Effector CD8-positive, alpha-beta T cell (primary cell): ENCODE measurements at places on chromosomes 6 and 20.

DNA sequence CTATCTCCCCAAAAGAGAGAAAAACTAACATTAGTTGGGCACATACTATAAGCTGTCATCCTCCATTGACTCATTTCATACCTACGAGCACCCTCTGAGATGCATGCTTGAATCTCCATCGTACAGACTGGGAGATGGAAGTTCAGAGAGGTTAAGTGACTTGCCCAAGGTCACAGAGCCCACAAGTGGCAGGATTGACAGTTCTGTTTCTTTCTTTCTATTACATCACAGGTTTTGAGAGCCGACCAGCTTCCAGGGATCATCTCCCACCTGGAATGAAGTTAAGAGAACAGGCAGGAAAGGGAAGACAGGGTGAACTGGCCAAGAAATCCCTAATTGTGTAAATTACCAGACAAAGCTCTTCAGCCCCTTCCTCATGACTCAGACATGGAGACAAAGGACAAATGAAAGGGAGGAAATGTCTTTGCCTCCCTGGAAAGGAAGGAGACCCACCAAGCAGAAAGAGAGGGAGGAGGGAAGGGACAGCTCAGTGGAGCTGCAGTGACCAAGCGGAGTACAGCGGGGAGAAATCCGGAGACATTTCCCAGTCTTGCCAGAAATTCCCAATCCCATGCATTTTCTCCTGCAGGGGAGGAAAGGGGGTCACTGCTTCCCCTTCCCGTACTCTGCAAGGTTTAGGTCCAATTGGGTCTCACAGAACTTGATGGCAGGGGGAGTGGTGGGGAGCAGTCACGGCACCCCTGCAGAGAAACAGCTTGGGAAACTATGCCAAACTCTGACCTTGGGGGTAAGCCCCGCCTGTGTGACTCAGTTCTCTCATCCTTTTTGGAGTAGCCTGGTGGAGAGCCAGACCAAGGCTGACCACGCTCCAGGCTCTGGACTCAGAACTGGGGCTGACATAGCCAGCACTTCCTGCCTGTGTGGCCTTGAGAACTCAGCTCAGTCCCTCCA is 154.3 kb downstream of the ANKRD60 start:
- no peak for DNase-seq

- DNase-seq = no peak
These were observed 35.0 kb downstream of the NKAIN2 start for GRCh38 chr6:123838505-123839234.

- no peak for DNase-seq
These were observed 56.9 kb downstream of the LY86 start for GRCh38 chr6:6645261-6645917.

- no peak for DNase-seq
These were observed 2.8 kb upstream of the HLA-DQB1 start for GRCh38 chr6:32669240-32669639.

DNA sequence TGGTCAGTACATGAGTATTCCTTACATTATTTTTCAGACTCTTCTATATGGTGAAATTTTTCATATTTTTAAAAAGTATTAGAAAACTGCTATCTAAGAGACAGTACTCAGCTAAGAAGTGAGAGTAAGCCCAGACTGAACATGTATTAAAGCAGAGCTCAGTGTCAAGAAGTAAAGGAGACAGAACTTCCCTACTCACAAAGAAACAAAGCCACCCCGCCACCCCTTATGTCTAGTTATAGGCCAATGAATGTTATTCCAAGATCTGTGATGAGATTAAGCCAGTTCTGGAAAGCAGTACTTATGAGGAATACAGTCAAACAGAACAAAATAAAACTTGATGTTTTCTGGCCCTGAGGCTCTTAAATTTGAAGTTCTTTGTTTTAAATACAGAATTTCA is 114.5 kb downstream of the RNGTT start:
- no peak for DNase-seq

DNA sequence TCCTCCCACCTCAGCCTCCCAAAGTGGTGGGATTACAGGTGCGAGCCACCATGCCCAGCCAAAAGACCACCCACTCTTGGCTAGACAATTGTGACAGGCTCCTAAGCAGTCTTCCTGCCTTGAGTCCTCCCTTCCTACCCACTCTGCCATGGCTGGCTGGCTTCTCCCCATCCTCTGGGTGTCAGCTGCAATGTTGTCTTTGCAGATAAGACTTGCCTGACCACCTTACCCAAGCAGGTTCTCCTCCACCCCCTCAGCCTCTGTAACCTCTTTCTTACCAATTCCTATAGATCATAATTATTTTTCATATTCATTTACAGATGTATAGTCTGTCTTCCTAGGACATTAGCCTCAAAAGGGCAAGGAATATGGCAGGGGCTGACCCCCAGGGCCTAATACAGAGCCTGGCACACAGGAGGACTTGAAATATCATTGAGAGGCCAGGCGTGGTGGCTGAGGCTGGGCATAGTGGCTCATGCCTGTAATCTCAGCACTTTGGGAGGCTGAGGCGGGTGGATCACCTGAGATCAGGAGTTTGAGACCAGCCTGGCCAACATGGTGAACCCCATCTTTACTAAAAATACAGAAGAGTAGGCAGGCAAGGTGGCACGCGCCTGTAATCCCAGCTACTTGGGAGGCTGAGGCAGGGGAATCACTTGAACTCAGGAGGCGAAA is 28.7 kb upstream of the SPAG4 start:
- DNase-seq = no peak

DNA sequence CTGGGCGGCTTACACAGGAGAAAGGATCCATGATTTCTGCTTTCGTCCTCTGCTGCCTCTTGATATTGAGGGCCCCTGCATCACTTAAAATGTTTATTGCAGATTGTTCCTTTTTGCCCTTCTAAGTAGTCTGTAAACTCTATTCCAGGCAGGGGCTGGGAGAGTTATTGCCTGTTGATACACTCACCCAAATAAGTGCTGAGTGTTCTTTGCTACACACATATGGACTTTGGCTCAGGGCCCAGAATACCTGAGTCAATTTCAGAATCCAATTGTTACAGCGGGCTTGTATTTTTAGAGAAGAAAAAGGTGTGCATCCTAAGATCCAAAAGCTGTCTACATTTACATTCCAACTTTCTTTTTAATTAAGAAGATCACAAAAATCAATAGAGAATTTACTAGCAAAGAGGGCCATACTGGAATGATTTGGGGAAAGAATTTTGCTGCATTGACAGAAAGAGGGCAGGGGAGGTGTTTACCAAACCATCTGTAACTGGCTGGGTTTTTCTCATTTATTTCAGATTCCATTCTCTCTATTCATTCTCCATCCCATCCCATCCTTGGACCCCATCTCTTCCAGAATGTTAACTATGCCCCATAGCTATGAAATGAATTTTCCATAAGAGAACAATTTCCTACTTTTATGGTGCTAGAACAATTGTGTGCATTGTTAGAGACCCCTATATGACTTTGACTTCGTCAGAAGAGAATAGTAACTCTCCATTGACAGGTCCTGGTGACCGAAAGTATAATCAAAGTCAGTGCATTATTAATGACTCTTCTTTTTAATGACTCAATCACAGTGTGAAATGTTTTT is 959.9 kb upstream of the FLRT3 start:
- no peak for DNase-seq

GRCh38 chr20:36550790-36551299 is 9.5 kb downstream of the MYL9 start:
- DNase-seq = no peak

GRCh38 chr6:35278708-35279107 is 18.9 kb upstream of the DEF6 start:
- no peak for DNase-seq

DNA sequence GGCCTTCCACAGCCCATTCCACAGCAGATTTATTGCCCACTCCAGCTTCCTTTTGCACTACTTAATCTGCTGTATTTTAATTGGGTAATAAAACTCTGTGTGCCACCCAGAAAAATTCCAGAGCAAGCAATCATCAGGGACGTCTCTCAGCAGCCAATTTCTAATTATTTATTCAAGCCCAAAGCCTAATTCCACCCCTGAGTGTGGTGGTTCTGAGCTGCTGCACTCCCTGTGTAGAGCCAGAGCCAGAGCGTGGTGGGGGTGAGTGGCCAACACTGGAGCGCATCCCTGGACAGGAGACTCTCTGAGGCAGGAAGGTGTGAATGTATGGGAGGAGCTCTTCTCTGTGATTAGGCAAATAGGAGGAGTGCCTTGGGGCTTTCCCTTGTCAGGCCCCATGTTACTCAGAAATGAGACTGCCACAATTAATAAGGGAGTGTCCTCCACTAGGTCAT is 66.1 kb downstream of the CD24 start:
- no peak for DNase-seq

- no peak for DNase-seq
These were observed 122.4 kb downstream of the NFATC2 start for GRCh38 chr20:51420111-51420510.

- no peak for DNase-seq
These were observed 1.7 kb downstream of the TULP1 start for GRCh38 chr6:35510916-35511561.

DNA sequence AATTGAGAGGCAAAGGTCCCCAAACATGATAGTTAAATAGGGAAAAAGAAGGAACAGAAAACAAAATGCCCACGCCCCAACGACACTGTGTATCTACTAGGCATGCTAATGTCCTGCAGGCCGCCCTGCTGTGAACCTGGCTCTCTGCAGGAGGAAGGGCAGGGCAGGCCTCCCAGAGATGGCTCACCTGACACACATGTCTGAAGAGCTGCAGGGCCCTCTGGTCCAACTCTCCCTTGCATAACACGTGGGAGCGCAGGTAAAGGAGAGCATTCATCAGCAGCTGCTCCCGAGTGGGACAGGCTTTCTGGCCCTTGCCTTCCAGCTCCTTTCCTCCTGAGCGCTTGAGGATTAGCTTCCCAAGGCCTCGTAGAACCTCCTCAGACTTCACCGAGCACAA is 53.7 kb upstream of the LYRM2 start:
- no peak for DNase-seq

GRCh38 chr6:118933855-118934460 is 1.0 kb downstream of the MCM9 start:
- no peak for DNase-seq

GRCh38 chr20:54711071-54711470 is 235.7 kb downstream of the DOK5 start:
- DNase-seq = no peak

DNA sequence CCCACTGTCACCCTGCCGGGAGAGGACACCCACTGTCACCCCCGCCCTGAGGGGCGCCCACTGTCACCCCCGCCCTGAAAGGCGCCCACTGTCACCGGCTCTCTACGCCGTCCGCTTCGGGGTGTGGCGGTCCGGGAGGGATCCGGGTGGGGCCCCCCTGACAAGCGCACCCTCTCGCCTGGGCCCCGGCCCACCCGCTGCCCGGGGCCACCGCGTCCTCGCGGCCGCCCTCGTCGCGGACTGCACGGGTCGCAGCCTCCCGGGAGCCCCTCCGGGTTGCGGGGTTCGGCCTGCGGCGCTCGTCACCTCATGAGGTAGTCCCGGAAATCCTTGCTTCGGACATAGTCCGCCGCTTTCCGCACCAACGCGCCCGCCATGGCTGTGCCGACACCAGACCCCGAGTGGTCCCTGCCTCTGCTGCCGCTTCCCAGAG is 224 bp downstream of the MPC1 start:
- DNase-seq = no peak

GRCh38 chr6:40456390-40457013 is 130.7 kb downstream of the LRFN2 start:
- no peak for DNase-seq

DNA sequence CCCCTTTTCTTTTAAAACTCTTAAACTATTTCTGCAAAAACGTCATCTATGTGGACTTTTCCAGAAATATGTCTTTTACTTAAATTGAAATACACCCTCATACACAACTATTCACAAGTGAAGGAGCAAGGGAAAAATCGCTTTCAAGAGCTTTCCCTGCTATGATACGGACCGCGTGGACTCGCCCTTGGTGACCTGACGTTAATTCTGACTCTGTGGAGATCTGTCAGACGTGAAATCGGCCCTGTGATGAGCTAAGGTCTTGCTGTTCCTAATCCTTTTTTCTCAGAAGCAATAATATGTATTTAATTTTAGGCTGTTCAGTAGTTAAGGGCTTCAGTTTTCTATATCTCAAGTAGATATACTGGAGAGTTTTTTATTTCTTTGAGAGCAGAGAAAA is 113.6 kb downstream of the RPP40 start:
- no peak for DNase-seq

DNA sequence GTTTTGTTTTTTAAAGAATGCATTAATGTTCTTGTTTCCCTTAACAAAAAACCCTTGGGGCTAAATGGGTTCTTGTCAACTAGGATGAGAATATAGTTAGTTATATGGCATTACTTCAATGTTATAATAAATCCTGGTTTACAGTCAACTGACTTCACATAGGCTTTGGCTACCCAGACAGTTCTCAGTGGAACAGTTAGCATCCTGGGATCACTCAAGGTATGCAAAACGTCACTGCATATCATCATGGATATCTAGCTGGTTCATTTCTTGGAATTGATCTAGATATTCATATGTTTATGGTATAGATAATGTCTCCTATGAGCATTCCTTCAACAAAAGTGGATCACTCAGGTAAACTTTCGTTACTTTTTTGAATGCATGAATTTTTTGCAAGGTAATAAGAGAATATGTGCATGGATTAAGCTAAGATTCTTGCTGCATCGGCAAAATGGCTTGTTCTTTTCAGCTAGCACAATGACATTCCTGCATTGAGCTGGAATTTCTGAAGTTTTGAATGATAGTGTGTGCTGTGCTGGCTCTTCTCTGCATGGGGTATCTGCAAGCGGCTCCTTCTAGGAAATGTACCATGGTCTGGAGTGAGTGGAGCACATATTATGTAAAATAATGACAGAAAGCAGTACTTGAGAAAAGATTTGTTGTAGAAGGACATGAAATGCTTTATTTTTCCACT is 138.9 kb downstream of the ADGRG6 start:
- DNase-seq = no peak

GRCh38 chr6:3359101-3359752 is 97.6 kb downstream of the SLC22A23 start:
- no peak for DNase-seq

DNA sequence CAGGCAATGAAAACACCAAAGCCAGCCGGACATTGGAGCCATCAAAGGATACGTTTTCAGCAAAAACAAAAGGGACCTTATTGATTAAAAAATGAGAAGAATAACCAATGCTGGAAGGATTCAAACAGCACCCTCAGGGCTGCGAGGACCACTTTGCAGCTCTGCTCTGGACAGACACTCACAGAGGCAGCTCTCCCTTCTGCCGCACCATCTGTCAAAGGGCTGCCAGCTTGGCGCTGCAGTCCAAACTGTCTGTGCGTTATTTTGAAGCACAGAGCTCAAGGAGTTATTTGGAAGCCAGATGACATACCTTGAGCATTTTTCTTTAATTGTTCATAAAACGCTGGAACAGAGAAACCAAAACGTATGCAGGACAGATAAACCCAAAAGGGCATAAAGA is 85.2 kb downstream of the KIF16B start:
- DNase-seq = no peak

DNA sequence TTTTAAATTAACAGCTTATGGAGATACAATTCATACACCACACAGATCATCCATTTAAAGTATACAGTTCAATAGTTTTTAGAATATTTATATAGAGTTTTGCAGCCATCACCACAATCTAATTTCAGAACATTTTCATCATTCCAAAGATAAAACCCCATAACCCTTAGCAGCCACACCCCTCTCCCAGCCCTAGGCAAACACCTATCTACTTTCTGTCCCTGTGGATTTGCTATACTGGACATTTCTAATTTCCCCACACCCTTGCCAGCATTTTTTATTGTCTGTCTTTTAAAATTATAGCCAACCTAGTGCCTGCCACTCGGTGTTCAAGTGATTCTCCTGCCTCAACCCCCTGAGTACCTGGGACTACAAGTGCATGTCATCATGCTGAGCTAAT is 23.0 kb upstream of the AKAP7 start:
- DNase-seq = no peak
